Neural crest cell (in vitro differentiated cells): ENCODE measurements at places on chromosomes 11 and 22. TPM values are rescaled to one million over a fixed set of nuclear protein-coding genes. Genes with fewer than 3 reads are reported as not detected.

- H3K36me3 ChIP-seq, result no peaks in the 10 kb centered on the region
- no peak for DNase-seq
- peak overlapping the region; percentile 28 for H3K27ac ChIP-seq
- H3K4me1 ChIP-seq, result peaks cover 30% of the 10 kb centered on the region
These were observed 55.8 kb upstream of the RRAS2 start for GRCh38 chr11:14414470-14415461.

- peaks cover 5% of the 10 kb centered on the region for H3K36me3 ChIP-seq
- DNase-seq, result no peak
- peak overlapping the region; percentile 57 for H3K4me3 ChIP-seq
- H3K27ac ChIP-seq, result no peak overlapping the region
These were observed 12.2 kb upstream of the TMEM184B start for GRCh38 chr22:38285018-38285417.

- H3K36me3 ChIP-seq, result no peaks in the 10 kb centered on the region
- H3K4me1 ChIP-seq, result peaks cover 29% of the 10 kb centered on the region
- peak; percentile 44 for DNase-seq
- peaks cover under 1% of the 10 kb centered on the region for H3K27me3 ChIP-seq
- H3K4me3 ChIP-seq, result peak overlapping the region; percentile 89
- H3K27ac ChIP-seq, result peak overlapping the region; percentile 76
These were observed 255 bp upstream of the SYNGR1 start for GRCh38 chr22:39349506-39349966.

GRCh38 chr11:967995-968751, 42.5 kb downstream of the AP2A2 start:
- no peak overlapping the region for H3K4me3 ChIP-seq
- H3K27ac ChIP-seq, result no peak overlapping the region
- no peaks in the 10 kb centered on the region for H3K4me1 ChIP-seq

DNA sequence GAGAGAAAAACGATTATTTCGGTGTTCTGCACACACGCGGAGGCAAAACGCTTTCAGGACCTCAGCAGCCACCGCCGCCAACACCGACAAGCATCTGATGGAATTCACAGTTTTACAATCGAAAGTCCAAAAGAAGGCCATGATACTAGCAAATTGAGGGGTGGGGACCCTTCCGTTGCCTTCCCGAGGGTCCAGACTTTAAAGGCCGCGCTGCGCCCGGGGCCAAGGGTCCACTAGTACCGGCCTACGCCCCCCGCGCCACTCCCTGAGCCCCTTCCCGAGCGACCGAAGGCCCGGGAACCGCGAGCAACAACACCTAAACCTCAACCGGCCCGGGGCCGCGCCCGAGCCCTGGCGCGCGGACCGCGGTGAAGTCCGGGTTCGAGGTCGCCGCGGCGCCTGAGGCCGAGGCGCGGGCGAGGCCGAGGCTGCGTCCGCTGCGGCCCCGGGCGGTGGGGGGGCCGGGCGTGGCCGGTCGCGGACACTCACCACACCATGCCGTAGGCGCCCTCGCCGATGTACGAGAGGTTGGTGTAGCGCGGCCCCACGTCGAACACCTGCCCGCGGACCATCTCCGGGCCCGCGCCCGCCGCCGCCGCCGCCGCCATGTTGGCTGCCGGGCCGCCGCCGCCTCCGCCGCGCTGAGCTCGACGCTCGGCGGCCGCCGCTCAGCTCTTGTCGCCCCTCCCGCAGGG, 465 bp downstream of the MAPK1 start:
- peak overlapping the region; percentile 94 for H3K27ac ChIP-seq
- peak overlapping the region; percentile 94 for H3K4me3 ChIP-seq
- no peaks in the 10 kb centered on the region for H3K27me3 ChIP-seq
- peaks cover 52% of the 10 kb centered on the region for H3K4me1 ChIP-seq
- peak; percentile 9 for DNase-seq

DNA sequence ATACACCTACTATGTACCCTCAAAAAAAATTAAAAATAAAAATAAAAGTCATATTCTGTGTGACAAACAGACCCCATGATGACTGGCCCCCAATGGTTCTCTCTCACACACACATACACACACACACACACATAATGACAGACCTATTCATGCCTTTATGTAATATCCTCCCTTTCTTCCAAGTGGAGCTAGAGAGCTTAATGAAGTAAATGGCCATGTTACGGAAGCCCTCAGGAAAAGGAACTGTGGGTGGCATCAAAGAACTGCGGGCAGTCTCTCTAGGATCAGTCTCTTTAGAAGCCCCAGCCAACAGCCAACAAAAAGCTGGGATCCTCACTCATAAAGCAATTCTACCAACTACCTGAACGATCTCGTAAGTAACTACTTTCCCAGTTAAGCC, 125.5 kb downstream of the SIK3 start:
- no peak overlapping the region for H3K4me3 ChIP-seq
- H3K4me1 ChIP-seq, result peaks cover 22% of the 10 kb centered on the region
- H3K36me3 ChIP-seq, result no peaks in the 10 kb centered on the region
- no peak overlapping the region for H3K27ac ChIP-seq
- no peaks in the 10 kb centered on the region for H3K27me3 ChIP-seq

DNA sequence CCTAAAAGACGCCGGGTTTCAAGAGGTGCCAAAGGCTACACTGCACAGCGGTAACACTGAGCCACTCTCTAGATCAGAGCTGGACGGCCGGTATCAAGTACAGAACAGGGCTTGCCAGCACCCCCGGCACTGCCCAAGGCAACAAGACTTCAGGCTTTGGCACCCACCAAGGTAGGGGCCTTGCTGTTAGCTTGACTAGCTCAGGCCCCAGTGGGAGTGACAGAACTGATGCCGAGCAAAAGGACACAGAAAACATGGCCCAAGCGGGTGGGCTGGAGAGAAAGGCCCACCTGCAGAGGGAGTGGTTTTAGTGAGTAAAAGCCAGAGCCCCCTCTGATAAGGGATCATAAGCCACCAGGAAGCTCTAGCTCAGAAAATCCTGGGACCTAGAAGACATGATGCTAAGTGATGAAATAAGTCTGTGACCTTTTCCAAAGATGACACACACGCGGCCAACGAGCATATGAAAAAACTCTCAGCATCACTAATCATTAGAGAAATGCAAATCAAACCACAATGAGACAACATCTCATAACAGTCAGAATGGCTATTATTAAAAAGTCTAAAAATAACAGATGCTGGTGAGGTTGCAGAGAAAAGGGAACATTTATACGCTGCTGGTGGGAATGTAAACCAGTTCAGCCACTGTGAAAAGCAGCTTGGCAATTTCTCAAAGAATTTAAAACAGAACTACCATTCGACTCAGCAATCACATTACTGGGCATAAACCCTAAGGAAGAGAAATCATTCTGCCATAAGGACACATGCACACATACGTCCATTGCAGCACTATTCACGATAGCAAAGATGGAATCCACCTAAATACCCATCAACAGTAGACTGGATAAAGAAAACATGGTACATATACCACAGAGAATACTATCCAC, 12.9 kb downstream of the EHD1 start:
- DNase-seq, result no peak
- peaks cover 3% of the 10 kb centered on the region for H3K36me3 ChIP-seq
- peaks cover 52% of the 10 kb centered on the region for H3K4me1 ChIP-seq
- H3K27me3 ChIP-seq, result no peaks in the 10 kb centered on the region
- no peak overlapping the region for H3K4me3 ChIP-seq

- no peak for DNase-seq
- no peaks in the 10 kb centered on the region for H3K36me3 ChIP-seq
- peaks cover 9% of the 10 kb centered on the region for H3K4me1 ChIP-seq
- no peaks in the 10 kb centered on the region for H3K27me3 ChIP-seq
- no peak overlapping the region for H3K27ac ChIP-seq
These were observed 53.6 kb upstream of the KIRREL3 start for GRCh38 chr11:127054153-127054552.

- no peaks in the 10 kb centered on the region for H3K27me3 ChIP-seq
- no peak for DNase-seq
- no peaks in the 10 kb centered on the region for H3K36me3 ChIP-seq
- H3K27ac ChIP-seq, result no peak overlapping the region
- no peak overlapping the region for H3K4me3 ChIP-seq
- peaks cover 15% of the 10 kb centered on the region for H3K4me1 ChIP-seq
These were observed 33.7 kb downstream of the PICALM start for GRCh38 chr11:86035164-86035563.

GRCh38 chr11:117210620-117211019, 11.4 kb downstream of the TAGLN start:
- no peak overlapping the region for H3K27ac ChIP-seq
- peaks cover 30% of the 10 kb centered on the region for H3K4me1 ChIP-seq
- DNase-seq, result no peak
- H3K27me3 ChIP-seq, result no peaks in the 10 kb centered on the region
- peaks cover 11% of the 10 kb centered on the region for H3K36me3 ChIP-seq

- H3K27ac ChIP-seq, result no peak overlapping the region
- peaks cover 38% of the 10 kb centered on the region for H3K4me1 ChIP-seq
- no peaks in the 10 kb centered on the region for H3K27me3 ChIP-seq
- no peak overlapping the region for H3K4me3 ChIP-seq
These were observed 13.5 kb downstream of the CD59 start for GRCh38 chr11:33722590-33723234.

GRCh38 chr11:10975287-10975721, 117.5 kb upstream of the ZBED5 start:
- H3K4me3 ChIP-seq, result no peak overlapping the region
- no peaks in the 10 kb centered on the region for H3K36me3 ChIP-seq
- H3K4me1 ChIP-seq, result peaks cover 24% of the 10 kb centered on the region
- H3K27ac ChIP-seq, result peak overlapping the region; percentile 27
- H3K27me3 ChIP-seq, result no peaks in the 10 kb centered on the region

DNA sequence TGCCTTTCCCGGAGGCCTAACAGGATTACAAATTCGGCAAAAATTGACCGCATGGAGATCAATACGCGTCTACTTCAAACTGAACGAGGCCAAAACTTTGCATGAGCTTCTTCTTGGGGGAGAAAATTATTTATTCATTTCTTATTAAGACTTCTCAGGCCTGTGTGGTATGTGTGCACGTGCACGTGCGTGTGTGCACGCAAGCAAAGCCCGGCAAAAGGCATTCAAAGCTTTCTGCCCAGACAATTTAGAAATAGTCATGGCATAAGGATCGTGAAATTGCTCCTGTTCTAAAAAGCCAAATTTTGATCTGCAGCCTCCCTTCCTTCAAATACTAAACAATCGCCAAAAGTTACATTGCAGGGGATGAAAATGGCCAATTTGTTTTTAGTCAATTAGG, 14.6 kb downstream of the MN1 start:
- H3K4me3 ChIP-seq, result no peak overlapping the region
- DNase-seq, result no peak
- H3K27ac ChIP-seq, result no peak overlapping the region

- no peak overlapping the region for H3K4me3 ChIP-seq
- no peak overlapping the region for H3K27ac ChIP-seq
- no peaks in the 10 kb centered on the region for H3K4me1 ChIP-seq
- H3K27me3 ChIP-seq, result peaks cover 4% of the 10 kb centered on the region
- no peaks in the 10 kb centered on the region for H3K36me3 ChIP-seq
- no peak for DNase-seq
These were observed 1339.3 kb downstream of the TBC1D22A start for GRCh38 chr22:48101704-48102103.

DNA sequence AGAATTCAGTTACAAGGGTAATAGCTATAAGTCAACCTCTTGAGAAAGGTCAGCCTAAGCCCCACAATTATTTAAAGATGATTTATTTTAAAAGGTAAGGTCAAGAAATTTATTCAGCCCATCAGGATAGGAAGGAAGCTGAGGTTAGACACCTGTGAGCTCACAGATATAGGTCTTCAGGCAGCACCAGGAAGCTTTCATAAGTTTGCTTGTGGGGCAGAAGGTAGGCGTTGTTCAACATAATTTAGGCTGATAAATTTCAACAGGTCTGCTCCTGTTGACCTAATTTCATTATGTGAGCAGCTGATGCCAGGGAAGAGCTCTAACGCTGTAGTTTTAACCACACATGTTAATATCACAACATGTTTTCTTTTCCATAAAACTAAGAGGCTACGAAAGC, 118.1 kb upstream of the APOA1 start:
- peaks cover 2% of the 10 kb centered on the region for H3K36me3 ChIP-seq
- no peaks in the 10 kb centered on the region for H3K27me3 ChIP-seq
- peaks cover 4% of the 10 kb centered on the region for H3K4me1 ChIP-seq
- no peak overlapping the region for H3K27ac ChIP-seq

DNA sequence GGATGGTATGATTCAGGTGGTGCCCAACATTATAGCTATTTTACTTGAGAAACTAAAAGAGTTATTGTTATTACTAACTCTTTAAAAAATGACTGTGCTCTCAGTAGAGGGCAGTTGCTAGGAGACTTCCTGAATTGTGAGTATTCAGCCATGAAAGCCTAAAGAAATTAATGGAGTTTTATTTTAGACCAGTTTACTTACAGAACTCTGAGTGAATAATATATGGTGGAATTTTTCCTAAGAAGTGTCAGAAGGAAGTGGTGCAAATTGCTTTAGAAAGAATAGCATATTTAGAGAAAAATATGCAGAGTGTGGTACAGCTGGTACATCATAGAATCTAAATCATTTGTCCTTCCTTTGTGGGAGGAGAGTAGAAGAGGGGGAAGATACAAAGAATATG, 689.9 kb upstream of the CCDC90B start:
- no peaks in the 10 kb centered on the region for H3K36me3 ChIP-seq
- H3K27ac ChIP-seq, result no peak overlapping the region
- H3K27me3 ChIP-seq, result no peaks in the 10 kb centered on the region
- H3K4me1 ChIP-seq, result peaks cover 14% of the 10 kb centered on the region
- no peak for DNase-seq

DNA sequence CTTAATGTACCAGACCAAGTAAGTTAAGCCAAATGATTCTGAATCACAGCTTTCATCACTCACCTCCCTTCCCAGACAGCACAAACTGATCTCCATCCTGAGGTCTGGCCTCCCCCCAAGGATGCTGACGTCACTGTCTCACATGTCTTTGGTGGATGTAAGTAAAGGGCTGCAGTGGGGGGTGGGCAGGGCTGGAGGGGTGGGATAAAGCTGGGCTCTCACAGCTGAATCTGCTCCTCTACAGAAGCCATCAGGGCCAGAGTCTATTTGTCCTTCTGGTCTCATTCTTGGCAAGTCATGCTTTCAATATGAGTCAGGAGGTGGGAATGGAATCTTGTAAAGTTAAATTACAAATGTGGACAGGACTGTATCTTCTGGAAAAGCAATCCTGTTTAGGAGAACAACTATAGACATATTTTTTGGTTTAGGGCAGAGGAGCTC, 32.7 kb downstream of the P4HA3 start:
- H3K4me3 ChIP-seq, result no peak overlapping the region
- H3K36me3 ChIP-seq, result no peaks in the 10 kb centered on the region

DNA sequence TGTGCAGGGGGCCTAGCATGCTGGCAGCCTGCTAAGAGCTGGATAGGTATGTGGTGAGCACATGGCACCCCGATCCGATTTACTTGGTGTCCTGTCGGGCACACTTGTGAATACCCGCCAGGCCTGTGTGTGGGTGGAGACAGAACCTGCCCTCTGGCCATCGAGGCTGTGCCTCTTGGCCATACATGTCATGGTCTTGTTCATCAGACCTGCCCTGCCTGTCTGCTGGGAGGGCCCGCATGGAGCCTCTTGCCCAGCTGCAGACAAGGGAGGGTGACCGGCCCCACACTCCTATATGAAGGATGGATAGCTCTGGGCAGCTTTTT, 310.2 kb downstream of the TBC1D22A start:
- no peak overlapping the region for H3K4me3 ChIP-seq
- H3K4me1 ChIP-seq, result peaks cover 34% of the 10 kb centered on the region
- peaks cover 23% of the 10 kb centered on the region for H3K27me3 ChIP-seq
- peaks cover 11% of the 10 kb centered on the region for H3K36me3 ChIP-seq

P2RY6 gene
- not detected in 2 replicates for total RNA-seq

KRTAP5-11 gene
- total RNA-seq, result not detected in 2 replicates

DENND6B gene
- 18.8 and 22.0 TPM in 2 replicates for total RNA-seq

NXPE1 gene
- not detected in 2 replicates for total RNA-seq

LAYN gene
- 3.8 and 4.4 TPM in 2 replicates for total RNA-seq

RNF121 gene
- total RNA-seq, result 48.8 and 49.9 TPM in 2 replicates

SNX32 gene
- 1.9 and 2.4 TPM in 2 replicates for total RNA-seq

TSSK2 gene
- not detected in 2 replicates for total RNA-seq

HBD gene
- total RNA-seq, result not detected in 2 replicates

LMO2 gene
- 0.49 TPM in 1 of 2 replicates, not detected in the other for total RNA-seq

FAM181B gene
- 5.3 and 5.5 TPM in 2 replicates for total RNA-seq

SLC22A25 gene
- not detected in 2 replicates for total RNA-seq

TRPM5 gene
- 0.09 TPM in 2 replicates for total RNA-seq

QSER1 gene
- 59.4 and 65.7 TPM in 2 replicates for total RNA-seq
